ENCODE measurements at places on chromosomes 5 and 9.

- DNase-seq = no peak
Measured at GRCh38 chr9:111648066-111648465, 13.3 kb upstream of the GNG10 start.

DNA sequence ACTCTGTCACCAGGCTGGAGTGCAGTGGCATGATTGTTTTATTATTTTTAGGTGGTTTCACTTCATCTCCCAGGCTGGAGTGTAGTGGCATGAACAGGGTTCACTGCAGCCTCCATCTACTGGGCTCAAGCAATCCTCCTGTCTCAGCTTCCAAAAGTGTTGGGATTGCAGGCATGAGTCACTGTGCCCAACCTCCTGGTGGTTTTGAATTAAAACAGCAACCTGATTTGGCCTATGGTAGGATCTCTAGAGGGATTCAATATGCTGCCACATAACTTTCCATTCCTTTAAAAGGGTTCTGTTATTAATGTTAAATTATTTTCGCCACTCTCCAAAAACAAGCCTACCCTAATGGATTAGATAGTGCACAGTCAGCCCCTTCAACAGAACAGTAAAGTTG is 9.9 kb upstream of the HSPA4 start:
- DNase-seq = no peak

DNA sequence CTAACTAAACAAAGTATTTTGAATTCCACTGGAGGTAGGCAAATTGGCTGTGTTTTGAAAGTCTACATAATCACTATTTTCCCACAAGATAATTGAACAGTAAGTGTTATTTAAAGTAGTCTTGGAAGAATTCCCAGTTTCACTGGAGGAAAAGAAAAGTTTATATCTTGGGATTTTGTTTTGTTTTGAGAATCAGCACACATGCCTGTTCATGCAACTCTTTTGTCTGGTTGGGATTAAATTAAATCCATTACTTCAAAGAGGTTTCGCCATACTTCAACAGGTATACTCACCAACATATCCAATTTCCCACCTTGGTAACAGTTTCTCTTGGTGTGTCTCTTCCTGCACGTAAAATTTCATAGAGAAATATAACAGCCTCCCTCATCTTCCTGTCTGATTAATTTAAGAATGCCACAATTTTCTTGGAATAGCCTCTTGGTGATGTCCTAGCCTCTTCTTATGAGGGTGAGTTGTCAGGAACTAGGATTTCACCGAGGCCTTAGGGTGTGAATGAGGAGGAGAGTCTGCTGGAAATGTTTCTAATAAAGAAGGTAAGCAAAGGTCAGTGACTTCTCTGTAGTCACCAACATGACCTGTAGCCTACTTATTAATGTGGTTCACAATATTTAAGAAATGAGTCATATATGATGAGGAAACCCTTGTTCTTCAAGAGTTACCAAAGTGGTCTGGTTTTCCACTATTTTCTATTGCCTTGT is 48.1 kb downstream of the ITGA2 start:
- DNase-seq = no peak

- no peak for DNase-seq
Measured at GRCh38 chr5:135119481-135119880, 85.5 kb upstream of the PITX1 start.

GRCh38 chr5:75716715-75717081 is 539 bp downstream of the POC5 start:
- no peak for DNase-seq

GRCh38 chr5:36666986-36667385 is 60.6 kb downstream of the SLC1A3 start:
- DNase-seq = no peak

GRCh38 chr5:80703291-80703690 is 48.5 kb upstream of the DHFR start:
- no peak for DNase-seq

DNA sequence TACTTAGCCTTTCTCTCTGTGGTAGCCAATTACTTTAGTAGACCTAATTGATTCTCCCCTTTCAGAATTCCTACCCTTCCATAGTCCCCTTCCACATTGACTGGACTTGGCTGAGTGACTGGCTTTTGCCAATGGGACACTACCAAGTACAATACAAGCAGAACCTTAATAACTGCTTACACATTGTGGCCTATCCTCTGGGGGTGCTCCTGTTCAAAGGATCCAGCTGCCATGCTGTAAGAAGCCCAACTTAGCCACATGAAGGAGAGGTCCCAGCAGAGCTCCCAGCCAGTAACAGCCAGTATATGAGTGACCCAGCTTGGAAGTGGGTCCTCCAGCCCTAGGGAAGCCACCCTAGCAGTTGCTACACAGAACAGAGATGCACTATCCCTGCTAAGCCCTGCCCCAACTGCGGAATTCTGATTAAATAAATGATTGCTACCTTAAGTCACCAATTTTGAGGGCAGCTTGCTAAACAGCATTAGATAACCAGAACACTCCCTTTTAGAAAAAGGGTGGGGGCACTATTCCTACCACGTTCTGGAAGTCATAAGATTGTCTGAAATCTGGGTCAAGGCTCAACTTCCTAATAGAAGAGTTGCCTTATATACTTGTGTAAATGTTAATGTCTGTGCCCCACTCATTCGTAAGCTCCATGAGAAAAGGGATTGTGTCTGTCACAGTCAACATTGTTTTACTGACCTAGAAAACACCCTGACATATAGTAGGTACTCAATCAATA is 11.1 kb upstream of the APTX start:
- DNase-seq = no peak

GRCh38 chr9:128669786-128670185 is 13.1 kb upstream of the DYNC2I2 start:
- DNase-seq = no peak

- DNase-seq = no peak
Measured at GRCh38 chr5:139971202-139971725, 71.8 kb downstream of the NRG2 start.

DNA sequence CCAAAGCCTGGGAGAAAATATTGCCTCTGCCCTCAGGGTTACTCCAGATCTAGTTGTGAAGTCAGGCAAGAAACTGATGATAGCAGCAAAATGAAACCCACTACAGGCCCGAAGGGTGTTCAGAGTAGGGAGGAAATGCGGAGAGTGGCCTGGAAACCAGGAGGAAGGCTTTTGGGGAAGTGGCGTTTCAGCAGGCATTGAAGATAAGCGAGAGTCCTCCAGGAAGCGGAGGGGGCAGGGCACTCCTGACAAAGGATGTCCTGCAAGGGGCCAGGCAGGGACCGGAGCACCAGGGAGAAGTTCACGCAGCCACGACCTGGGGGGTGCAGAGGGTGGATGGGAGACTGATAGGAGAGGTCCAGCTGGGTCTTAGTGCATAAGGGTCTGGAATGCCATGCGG is 7.8 kb upstream of the FOXI1 start:
- no peak for DNase-seq

DNA sequence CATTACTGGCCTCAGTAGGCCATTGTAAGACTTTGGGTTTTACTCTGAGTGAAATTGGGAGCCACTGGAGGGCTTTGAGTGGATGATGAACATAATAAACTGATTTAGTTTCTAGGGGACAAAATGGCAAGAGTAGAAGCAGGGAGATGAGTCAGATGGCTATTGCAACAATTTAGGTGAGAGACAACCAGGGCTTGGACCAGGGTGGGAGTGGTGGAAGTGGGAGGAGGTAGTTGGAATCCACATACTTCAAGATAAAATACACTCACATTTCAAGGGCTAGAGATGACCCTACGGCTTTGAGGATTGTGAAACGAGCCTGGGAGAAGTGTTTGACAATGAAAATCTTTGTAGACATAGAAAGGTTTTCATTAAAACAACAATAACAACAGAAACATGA is 136.3 kb downstream of the ACTBL2 start:
- no peak for DNase-seq

- no peak for DNase-seq
Measured at GRCh38 chr5:171989276-171989675, 17.2 kb downstream of the FBXW11 start.

DNA sequence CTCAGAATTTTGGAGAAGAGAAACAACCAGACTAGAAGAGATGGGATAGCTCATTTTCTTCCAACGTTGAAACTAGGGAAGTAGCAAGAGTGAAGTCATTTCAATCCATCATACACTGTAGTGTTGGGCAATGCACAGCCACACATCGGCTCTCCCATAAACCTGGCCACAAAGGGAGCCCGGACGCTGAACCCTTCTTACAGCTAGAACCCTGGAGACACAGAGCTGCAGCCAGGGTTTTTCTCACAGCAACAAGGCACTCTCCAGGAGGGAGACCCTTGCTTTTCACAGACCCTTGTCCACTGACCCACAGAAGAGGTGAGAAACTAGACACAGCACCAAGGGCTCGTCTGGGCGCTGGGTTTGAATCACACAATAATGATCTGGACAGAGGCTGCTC is 101.4 kb upstream of the FSTL4 start:
- no peak for DNase-seq

- no peak for DNase-seq
Measured at GRCh38 chr9:26904070-26904469, 11.5 kb upstream of the CAAP1 start.

GRCh38 chr9:13690595-13690994 is 411.1 kb upstream of the MPDZ start:
- no peak for DNase-seq

- DNase-seq = no peak
Measured at GRCh38 chr5:84568171-84568570, 183.5 kb upstream of the EDIL3 start.

- DNase-seq = no peak
Measured at GRCh38 chr9:36086442-36086841, 49.7 kb downstream of the RECK start.

DNA sequence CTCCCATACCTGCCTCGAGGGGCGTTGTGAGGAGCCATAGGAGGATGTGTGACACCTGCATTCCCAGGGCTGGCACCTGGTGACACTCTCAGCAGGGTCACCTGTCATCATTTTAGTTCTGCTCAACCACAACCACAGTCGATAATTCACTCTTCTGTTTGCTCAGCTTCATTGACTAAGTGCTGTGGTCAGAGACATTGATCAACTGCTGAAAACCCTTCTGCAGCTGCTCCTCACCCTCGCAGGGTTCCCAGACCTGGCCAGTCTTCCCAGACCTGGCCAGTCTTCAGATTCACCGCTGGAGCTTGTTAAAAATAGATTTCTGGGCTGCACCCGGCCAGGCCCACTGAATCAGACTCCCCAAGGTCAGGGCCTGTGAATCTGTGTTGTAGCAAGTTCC is 92.8 kb downstream of the MVB12B start:
- DNase-seq = no peak

- no peak for DNase-seq
Measured at GRCh38 chr5:107863125-107863524, 192.4 kb upstream of the EFNA5 start.

GRCh38 chr5:1481266-1481958 is 36.2 kb upstream of the SLC6A3 start:
- no peak for DNase-seq

GRCh38 chr5:172715421-172715780 is 55.6 kb downstream of the DUSP1 start:
- DNase-seq = no peak

- DNase-seq = no peak
Measured at GRCh38 chr5:180069589-180070247, 1.8 kb downstream of the RNF130 start.

DNA sequence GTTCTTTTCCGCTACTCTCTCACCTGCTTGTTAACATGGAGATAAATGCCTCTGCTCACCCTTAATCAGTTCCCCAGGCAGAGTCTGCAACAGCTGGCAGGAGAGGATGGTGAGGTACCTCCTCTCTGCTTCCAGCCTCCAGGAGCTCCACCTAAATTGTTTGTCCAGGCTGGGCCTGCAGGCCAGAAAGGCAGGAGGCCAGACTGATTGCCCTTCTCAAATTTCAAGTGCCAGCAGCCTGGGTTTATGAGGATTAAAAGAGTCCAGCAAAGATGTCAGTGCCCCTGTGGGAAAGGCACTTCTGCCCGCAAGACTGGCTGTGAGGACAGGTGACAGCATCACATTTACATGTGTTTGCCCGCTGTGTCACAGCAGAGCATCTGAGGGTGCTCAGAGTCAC is 19.8 kb downstream of the CORO2A start:
- DNase-seq = no peak

DNA sequence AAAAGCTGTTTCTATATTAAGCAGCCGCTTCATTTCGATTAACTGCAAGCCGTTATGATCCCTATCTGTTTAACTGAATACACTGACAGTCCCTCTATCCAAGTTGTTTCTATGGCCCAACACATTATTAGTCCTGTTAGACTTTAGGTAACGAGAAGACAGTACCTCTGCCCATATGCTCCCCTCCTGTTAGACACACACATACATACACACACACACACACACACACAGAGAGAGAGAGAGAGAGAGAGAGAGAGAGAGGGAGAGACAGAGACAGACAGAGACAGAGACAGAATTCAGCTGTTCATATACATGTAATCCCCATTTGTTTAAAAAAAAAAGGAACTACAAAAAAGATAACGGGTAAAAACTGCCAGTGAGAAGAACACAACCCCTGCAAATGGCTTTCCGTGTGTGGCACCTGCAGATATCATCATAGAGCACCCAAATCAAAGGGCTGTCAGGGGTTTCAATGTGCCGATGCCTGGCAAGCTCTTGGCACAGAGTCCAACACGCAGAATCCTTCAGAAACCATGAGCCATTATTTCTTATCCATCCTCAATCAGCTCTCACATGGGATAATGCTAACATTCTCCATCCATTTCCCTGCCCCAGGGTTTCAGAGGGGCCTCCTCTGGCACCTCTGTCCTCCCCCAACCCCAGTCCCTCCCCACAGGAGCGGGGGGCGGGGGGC is 144.0 kb downstream of the MYO10 start:
- DNase-seq = no peak

GRCh38 chr9:113609562-113610318 is 146.2 kb downstream of the RGS3 start:
- no peak for DNase-seq

- no peak for DNase-seq
Measured at GRCh38 chr5:4197151-4197550, 601.5 kb downstream of the IRX1 start.

GRCh38 chr9:130290291-130291181 is 25.0 kb downstream of the HMCN2 start:
- no peak for DNase-seq

DNA sequence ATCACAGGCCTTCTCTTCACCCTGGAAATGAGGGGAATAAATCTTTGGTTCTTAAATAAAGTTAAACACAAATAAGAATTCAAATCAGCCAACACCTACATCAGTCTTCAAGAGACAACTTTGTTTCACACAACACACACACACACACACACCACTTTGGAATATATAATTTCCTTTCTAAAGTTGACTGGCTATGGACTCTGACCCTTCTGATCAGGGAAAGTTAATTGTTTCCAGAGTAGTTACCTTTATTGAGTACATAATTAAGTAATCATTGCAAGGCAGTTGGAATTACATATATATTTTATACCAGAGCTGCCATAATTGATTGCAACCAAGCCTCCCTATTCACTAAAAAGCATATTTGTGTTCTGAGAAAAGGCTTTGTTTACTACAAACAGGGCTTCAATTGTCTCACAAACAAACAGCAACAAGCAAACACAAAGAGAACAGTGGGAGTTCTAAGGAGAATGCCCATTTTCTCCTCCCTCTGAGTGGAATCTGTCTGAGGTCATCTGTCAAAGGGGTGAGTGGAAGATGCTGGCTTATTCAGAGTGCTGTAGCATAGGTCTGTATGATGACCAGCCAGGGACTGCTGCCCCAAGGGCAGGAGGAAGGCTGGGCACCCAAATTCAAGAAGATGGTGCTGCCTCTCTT is 136.6 kb downstream of the SEMA6A start:
- no peak for DNase-seq
